ENCODE measurements at places on chromosomes 6 and 20.

DNA sequence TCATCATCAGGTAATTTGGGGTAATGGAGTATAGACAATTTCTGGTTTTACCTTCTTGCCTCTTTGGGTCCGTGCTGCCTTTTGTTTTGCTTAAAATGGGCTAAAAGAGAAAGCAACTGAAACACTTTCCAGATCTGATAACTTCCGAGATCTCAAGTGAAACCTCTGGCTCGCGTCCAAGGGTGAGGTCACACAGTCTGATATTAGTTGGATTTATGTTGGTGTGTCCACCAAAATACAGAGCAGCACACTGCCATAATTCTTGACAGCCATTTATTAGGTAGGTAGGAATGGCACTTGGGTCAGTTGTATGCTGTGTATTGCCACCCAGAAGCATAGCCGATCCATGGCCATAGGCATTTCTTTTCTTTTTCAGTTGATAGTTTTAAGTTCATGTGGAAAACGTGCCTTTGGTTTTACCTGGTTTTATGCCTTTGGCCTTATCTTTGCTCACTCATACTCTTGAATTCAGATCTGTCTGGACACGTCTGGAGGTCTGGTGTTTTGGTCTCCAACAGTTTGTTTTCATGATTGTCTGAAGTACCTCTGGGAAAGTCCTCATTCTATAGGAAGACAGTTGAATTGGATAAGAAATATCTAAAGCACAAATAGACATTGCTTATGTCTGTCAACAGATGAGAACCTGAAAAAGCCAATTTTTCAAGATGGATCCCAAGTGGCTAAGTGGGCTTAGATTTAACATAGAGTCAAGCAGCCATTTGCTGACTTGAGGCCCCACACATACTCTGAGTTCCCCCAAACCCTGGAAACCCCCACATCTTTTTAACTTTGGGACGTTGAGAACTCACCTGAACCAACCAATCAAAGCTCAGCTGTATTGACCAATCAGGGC, 320.8 kb downstream of the SOX4 start:
- no peak for DNase-seq

DNA sequence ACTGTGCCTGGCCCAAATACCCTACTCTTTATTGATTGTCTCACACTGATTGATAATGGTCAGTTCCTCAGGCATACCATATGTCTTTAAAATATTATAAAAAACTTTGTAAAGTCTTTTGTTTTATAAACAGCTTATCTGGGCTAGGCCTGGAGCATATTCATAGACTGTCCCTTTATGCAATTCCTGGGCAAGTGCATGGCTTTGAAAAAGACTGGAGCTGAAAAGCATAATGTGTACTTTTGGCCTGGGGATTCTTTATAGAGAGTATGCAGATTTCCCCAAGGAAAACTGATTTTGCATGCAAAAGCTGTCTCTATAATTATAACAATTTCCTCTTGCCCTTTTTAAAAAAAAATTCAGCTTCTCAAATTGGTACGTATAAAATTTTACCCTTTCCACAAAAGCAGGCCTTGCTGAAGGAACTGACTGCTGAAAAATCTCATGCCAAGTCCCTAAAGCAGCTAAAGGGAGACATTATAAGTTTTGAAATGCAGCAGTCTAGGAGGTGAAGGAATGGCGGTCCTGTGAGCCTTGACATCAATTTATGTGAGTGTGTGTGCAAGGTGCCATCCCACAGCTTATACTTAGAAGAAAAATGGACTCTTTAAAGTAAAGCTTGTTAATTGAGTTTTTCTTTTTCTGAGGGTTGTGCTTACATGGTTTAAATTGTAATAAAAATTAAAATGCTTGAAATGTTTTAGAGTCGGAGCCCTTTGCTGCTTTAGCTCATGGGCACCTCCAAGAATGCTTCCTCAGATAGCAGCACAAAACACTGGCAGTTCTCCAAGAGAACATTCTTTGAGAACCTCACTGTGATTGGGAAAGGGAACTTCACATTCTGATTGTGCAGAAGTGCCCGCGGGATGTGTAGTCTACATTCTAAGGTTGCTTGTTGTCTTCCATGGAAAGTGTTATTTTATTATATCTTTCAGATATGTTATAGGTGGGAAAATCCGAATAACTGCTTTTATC, 43.9 kb downstream of the PLCB4 start:
- no peak for DNase-seq

DNA sequence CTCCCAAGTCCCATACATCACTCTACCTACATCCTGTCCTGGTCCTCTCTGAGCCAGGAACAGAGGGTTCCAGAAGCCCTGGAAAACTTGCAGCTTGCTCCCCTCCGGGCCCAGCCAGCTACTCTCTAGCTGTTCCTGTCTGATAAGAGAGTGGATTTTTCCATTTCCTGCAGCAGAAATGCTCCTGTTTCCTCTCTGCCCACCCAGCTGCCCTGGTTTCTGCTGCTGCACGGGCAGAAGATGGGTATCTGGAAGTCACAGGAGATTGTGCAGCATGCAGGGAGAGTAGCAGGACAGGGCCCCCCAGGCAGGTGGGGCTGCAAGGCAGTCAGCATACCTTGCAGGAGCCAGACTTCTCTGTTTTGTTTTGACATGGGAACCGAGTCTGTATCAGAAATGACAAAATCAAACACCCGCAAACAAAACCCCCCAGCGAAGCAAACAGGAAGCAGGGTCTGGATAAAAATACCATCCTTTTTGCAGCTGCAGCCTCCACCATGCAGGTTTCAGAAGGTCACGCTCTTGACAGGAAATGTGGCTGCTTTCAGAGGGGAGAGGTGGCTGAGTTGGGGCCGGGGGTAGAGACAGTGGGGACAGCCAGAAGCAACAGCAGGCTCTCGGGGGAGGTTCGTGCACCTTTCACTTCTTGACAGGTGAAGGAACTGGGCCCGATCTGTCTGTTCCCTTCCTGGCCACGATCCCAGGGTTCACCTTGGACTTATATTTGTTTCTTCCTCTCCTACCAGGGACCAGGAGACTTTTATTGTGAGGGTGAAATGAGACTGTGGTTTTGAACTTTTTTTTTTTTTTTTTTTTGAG, 50.8 kb upstream of the FAM83D start:
- no peak for DNase-seq

- DNase-seq = no peak
These were observed 211.0 kb downstream of the NFATC2 start for GRCh38 chr20:51331481-51331880.

DNA sequence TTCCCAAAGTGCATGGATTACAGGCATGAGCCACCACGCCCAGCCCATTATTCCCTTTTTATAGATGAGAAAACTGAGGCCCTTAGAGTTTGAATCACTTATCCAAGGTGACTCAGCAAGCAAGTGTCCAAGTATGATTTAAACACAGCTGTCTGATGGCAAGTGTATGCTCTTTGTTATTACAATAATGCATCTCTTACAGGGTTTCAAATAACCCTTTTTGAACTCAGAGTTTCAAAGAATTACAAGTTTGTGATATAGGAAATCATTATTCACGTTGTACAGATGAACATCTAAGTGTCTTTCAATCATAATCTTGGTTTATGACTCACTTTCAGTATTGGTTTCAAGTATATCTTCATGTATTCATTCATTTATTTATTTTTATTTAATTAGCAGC, 63.0 kb downstream of the CD83 start:
- DNase-seq = no peak

DNA sequence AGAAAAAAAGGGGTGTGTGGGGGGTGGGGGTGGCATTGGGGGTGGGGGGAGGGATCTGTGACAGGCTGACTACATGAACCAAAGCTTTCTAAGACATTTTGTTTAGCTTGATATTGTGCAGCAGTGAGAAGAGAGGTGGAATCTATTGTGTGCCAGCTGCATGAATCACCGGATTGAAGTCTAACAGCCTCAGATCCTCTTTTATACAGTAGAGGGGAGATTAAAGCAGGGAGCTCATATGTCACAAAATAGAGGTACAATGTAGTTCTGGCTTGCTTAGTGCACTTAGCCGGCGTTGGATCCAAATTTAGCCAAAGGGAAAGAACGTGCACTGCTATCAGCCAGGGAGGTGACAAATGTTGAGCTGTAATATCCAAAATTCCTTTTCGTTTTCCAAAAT, 404.2 kb upstream of the CITED2 start:
- no peak for DNase-seq

GRCh38 chr6:158018041-158018771, 36.5 kb downstream of the SYNJ2 start:
- DNase-seq = no peak

DNA sequence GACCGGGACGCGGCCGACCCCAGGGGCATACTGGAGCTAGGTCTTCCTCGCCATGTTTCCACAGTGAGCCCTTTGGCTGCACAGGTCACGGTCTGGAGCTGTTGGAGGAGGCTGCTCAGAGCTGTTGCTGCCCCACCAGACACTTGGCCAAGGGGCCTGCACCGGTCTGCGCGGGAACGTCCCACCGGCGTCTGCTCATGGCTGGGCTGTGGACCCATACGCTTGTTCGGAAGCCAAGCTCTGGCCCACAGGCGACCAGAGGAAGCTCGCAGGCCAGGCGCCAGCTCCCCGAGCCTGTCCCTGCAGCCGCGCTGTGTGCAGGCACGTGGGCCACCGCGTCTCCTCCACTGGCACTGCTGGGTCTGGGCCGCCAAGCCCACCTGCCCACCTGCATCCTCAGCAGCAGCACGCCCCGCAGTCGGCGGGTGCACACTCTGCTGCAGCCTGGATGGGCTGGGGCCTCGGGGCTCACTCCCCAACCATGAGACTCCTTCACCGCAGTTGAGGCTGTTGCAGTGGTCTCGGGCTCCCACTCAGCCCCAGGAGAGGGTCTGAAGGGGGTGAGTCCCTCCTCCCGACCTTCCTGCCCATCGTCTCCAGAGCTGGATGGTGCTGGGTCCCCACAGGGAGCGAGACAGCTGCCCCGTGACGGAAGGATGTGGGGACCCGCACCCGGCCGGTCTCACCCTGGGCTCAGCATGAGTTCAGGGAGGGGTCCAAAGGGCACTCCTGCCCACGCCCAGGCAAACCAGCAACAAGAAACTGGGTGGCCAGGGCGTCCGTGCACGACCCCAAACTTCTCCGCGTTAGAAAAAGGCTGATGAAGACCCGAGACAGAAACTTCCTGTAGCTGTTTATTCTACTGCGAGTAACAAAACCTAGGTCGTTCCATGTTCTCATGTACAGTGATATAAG, 15.5 kb upstream of the TCFL5 start:
- DNase-seq = no peak

DNA sequence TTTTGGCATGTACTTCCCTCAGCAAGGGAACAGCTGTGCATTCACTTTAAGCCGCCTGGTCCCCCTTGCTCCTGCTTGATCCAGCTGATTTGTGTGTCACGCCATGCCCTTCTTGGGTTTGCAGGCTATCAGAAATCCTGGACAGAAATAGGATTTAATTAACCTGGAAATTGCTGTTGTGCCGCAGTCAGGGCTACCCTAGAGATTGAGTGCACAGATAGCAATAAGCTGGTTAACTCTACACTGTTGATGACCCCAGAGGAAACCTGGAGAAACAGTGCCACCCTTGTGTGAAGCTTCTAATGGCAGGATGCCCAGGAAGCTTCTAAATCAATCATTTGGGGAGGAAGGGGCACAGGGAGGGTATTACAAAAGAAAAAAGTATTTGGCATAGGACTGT, 199.0 kb downstream of the JARID2 start:
- no peak for DNase-seq

DNA sequence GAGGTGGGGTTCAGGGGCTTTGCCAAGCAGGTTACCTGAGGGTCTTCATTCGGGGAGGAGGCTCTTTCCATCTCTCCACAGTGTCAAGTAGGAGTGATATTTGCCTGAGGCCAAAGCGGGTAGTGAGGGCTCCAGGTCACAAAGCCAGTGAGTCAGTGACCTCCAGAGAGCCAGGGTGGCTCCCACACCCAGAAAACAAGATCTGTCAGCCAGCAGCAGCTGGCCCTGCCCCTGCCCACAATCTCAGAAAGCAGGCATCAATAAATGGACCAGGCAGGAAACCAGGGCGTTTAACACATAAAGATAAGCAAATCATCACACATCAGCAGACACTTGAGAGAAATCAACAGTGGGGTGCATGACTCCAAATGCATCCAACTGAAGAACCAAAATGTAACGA, 250.8 kb downstream of the CDH26 start:
- no peak for DNase-seq

GRCh38 chr20:7744411-7744810, 195.8 kb downstream of the HAO1 start:
- DNase-seq = no peak

GRCh38 chr6:93721386-93722048, 302.2 kb upstream of the EPHA7 start:
- no peak for DNase-seq

GRCh38 chr20:4216866-4217265, 201.5 kb upstream of the RNF24 start:
- DNase-seq = no peak

DNA sequence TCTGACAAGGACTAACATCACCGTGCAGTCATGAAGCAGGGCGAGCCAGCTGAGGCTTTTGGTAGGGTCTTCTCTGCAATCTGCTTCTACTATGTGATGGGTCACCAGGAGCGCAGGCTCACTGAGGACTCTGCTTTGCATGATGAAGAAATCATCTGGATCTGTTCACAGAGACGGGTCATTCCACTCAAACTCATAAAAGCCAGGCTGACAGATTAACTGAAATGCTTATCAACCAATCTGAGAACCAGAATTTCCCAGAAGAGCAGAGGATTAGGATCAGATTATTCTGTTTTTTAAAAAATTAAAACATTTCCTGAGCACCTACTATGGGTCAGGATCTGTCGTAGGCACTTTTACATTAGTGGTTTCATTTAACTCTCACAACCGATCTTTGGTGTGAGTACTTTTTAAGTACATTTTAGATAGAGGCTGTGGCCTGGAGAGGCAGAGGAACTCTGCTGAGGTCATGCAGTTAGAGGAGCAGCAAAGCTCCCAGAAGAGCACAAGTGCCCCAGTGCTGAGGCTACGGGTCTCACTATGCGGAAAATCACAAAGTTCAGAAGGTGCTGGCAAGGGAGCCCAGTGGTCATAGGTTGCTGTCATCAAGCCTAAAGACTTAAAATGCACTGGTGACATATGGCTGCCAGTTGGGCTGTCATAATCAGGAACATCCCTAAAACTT, 109.1 kb downstream of the BACH2 start:
- DNase-seq = no peak

DNA sequence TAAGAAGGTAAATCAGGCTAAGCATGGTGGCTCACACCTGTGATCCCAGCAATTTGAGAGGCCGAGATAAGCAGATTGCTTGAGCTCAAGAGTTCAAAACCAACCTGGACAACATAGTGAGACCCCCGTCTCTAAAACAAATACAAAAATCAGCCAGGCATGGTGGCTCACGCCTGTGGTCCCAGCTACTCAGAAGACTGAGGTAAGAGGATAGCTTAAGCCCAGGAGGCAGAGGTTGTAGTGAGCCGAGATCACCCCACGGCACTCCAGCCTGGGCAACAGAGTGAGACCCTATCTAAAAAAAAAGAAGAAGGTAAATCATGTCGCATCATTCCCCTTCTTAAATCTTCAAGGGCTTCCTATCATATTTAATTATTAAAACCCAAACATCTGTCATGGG, 39.0 kb upstream of the PRND start:
- no peak for DNase-seq

DNA sequence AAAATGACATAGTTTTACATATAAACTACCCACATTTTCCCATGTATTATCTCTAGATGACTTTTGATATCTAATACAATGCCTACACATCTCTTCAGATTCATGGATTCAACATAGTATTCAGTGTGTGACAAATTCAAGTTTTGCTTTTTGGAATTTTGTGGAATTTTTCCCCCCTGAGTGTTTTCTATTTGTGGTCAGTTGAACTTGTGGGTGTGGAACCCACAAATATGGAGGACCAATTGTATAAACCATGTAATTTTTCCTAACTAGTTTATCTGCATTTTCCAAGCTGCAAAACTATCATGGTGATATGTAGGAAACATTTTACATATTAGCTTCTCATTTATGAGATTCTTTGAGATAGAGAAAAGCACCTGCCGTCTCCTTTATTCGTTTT, 374.3 kb upstream of the SOX4 start:
- DNase-seq = no peak

Measured in stimulated activated CD8-positive, alpha-beta memory T cell treated with anti-CD3 and anti-CD28 coated beads, Interleukin-4, amount 100 ng/mL, for 4 hours (primary cell).